ENCODE measurements at places on chromosomes 4 and X. TPM values are rescaled to one million over a fixed set of nuclear protein-coding genes. Genes with fewer than 3 reads are reported as not detected.
A peak's percentile ranks its signal among the peaks of the same experiment; 100 is the strongest.

- no peak for DNase-seq
- H3K36me3 ChIP-seq: no peaks in the 10 kb centered on the region
- no peak overlapping the region for H3K4me3 ChIP-seq
- no peaks in the 10 kb centered on the region for H3K27me3 ChIP-seq
- H3K27ac ChIP-seq: no peak overlapping the region
These were observed 512.7 kb upstream of the FAT1 start for GRCh38 chr4:187236209-187236890.

- no peak overlapping the region for H3K27ac ChIP-seq
- no peaks in the 10 kb centered on the region for H3K27me3 ChIP-seq
- H3K4me3 ChIP-seq: no peak overlapping the region
- H3K4me1 ChIP-seq: no peaks in the 10 kb centered on the region
- no peaks in the 10 kb centered on the region for H3K36me3 ChIP-seq
These were observed 310.3 kb upstream of the GNPDA2 start for GRCh38 chr4:45036677-45037076.

DNA sequence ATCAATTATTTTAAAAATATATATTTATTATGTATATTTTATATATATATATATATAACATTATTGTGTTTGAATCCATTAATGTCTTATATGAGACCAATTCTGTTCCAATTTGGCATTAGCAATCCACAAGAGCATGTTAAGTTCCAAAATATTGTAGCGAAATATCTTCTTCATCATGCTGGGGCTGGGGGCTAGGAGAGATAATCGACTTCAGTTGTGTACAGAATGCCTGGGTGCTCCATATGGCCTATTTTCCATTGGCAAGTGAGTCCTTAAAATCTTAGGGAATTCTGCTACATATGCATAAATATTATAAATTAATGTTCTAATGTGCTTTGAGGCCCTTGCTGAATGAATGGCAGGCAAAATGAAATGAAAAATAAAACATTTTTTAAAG lies 117.7 kb downstream of the PCDH7 start:
- no peak overlapping the region for H3K27ac ChIP-seq
- H3K4me3 ChIP-seq: no peak overlapping the region
- no peaks in the 10 kb centered on the region for H3K4me1 ChIP-seq
- no peaks in the 10 kb centered on the region for H3K27me3 ChIP-seq
- no peaks in the 10 kb centered on the region for H3K36me3 ChIP-seq

GRCh38 chr4:128663325-128663724 lies 146.2 kb upstream of the JADE1 start:
- no peak overlapping the region for H3K4me3 ChIP-seq
- no peak overlapping the region for H3K27ac ChIP-seq
- no peaks in the 10 kb centered on the region for H3K27me3 ChIP-seq
- H3K36me3 ChIP-seq: no peaks in the 10 kb centered on the region
- H3K4me1 ChIP-seq: peaks cover 19% of the 10 kb centered on the region
- DNase-seq: no peak

- no peaks in the 10 kb centered on the region for H3K27me3 ChIP-seq
- H3K4me3 ChIP-seq: no peak overlapping the region
- no peak overlapping the region for H3K27ac ChIP-seq
- no peak for DNase-seq
These were observed 73.9 kb upstream of the HGFAC start for GRCh38 chr4:3367866-3368265.

GRCh38 chr4:15930314-15930713 lies 8.2 kb downstream of the FGFBP1 start:
- peaks cover 25% of the 10 kb centered on the region for H3K27me3 ChIP-seq
- DNase-seq: no peak
- H3K4me1 ChIP-seq: no peaks in the 10 kb centered on the region

GRCh38 chr4:25500626-25501316 lies 123.7 kb downstream of the ANAPC4 start:
- no peaks in the 10 kb centered on the region for H3K36me3 ChIP-seq
- H3K27me3 ChIP-seq: no peaks in the 10 kb centered on the region
- H3K4me1 ChIP-seq: no peaks in the 10 kb centered on the region

DNA sequence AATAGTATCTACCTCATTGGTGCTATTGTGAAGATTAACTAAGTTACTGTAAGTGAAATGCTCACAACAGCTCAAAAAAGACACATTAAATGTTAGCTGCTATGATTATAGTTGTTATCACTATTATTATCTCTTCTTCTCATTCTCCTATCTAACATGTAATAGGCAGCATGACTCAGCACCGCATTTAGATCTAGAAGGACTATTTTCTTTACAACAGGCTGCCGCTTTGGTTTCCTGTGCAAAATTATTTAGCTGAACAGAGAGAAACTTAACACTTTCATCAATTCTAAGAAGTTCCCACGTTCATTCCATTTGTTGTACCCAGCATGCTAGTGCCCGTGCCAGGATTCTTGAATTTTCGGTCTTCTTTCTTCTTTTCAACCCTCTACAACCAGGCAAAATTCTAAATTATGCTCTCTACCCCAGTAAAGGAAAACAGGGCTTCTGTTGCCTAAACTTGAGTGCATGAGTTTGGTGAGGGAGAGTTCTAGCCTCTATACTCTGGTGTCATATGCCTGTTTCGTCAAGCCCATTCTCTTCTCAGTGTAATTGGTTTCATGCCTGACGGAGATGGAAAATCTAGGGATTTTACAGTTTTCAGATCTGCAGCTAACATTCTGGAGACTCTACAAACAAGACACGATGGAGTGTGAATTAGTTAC lies 378.9 kb downstream of the PPP1R2C start:
- H3K27me3 ChIP-seq: no peaks in the 10 kb centered on the region
- H3K36me3 ChIP-seq: no peaks in the 10 kb centered on the region
- no peak overlapping the region for H3K4me3 ChIP-seq
- DNase-seq: no peak
- no peaks in the 10 kb centered on the region for H3K4me1 ChIP-seq

DNA sequence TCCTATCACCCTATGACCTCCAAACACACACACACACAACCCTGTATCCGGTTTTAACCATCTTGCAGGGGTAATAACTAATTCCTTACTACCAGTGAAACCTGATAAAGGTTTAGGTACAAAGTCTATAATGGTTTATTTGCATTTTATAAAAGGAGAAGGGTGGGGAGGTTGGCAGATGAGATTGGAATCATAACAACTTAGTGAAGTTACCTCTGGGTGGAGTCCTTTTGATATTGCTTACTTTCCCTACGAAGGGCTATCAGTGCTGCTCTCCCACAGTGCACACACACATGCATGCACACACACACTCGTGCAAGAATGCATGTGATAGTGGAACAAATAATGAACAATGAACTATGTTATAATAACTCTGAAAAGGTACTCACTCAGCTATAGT lies 56.1 kb downstream of the CCSER1 start:
- no peak for DNase-seq
- H3K4me3 ChIP-seq: no peak overlapping the region
- H3K36me3 ChIP-seq: no peaks in the 10 kb centered on the region
- H3K27me3 ChIP-seq: no peaks in the 10 kb centered on the region

DNA sequence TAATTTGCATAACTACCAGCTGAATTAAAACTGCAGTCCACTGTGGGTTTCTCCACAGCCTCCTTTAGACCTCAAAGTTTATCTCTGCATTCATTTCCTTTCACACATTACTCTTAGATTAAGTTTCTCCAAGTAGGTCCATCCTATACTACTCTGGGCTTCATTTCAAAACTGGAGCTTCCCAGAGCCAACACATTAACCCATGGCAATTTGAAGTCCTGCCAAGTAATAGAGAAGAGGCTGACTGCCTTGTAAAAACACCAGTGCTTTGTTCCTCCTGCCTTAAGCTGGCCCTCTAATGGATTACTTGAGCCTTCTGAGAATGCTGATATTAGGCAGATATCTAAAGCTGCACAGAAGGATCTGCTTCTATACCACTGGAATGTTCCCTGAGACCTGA lies 997.2 kb upstream of the SLIT2 start:
- no peaks in the 10 kb centered on the region for H3K27me3 ChIP-seq
- no peak for DNase-seq
- H3K36me3 ChIP-seq: no peaks in the 10 kb centered on the region

DNA sequence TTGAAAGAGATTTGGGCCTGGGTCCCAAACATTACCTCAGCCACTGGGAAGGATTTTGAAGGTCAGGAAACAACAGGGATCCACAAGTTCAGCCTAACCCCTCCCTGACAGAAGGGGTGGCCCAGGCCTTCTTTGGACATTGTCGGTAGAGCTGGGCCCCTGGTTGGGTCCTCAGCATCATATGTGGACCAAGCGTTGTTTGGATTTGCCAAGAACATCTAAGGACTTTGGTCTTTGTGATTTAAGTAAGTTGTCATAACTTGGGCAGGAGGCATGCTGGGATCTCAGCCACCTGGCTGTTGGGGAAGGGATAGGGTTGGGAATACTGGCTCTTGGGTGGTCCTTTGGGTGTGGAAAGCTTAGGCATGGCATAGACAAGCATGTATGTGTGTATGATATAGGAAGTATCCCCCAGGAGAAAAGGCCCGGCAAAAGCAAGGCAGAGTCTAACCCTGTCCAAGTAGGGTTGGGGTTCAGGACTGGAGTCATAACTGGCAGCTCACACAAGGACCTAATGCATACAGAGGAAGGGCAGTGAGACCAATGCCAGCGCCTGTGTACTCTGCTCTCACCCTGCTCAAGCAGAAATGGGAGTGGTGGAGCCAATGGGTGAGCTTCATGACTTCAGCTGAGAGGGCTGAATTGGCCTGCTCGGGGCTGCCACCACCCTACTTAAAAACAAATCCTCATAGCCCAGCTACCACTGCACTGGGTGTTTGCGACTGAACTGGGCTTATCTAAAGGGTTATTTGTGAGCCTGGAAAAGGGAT lies 102.8 kb downstream of the RTL5 start:
- no peaks in the 10 kb centered on the region for H3K36me3 ChIP-seq
- peaks cover 9% of the 10 kb centered on the region for H3K4me1 ChIP-seq
- H3K27me3 ChIP-seq: no peaks in the 10 kb centered on the region
- no peak for DNase-seq

GRCh38 chr4:168758351-168758876 lies 251.6 kb downstream of the CBR4 start:
- no peaks in the 10 kb centered on the region for H3K27me3 ChIP-seq
- no peak overlapping the region for H3K4me3 ChIP-seq
- H3K27ac ChIP-seq: peak overlapping the region; percentile 20
- no peaks in the 10 kb centered on the region for H3K4me1 ChIP-seq
- DNase-seq: no peak

DNA sequence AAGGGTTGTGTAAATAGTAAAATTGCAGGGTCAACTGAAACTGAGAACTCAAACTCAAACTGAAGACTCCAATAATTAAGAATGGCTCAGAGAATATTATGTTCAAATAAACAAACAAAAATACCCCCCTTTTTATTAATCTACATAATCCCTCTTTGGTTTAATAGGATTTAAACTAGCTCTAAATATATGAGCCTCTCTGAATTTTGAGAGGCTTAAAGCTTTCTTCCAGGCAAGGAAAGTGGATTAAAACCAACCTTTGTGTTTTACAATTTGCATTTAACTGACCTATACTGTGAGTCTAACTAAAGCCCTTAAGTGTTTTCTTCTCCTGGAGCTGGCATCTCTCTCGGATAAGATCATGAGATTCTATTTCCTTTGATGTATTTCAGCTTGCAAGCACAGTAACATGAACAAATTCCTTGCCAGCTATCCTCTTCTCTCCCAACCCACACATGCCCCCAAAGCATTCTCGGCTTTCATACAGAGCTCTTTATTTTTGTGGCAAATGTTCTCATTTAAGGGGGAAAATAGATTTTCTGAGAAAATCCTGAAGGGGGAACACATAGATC lies 1310.8 kb upstream of the AGA start:
- no peaks in the 10 kb centered on the region for H3K4me1 ChIP-seq
- DNase-seq: no peak
- no peaks in the 10 kb centered on the region for H3K36me3 ChIP-seq
- H3K4me3 ChIP-seq: no peak overlapping the region
- H3K27me3 ChIP-seq: no peaks in the 10 kb centered on the region
- no peak overlapping the region for H3K27ac ChIP-seq

DNA sequence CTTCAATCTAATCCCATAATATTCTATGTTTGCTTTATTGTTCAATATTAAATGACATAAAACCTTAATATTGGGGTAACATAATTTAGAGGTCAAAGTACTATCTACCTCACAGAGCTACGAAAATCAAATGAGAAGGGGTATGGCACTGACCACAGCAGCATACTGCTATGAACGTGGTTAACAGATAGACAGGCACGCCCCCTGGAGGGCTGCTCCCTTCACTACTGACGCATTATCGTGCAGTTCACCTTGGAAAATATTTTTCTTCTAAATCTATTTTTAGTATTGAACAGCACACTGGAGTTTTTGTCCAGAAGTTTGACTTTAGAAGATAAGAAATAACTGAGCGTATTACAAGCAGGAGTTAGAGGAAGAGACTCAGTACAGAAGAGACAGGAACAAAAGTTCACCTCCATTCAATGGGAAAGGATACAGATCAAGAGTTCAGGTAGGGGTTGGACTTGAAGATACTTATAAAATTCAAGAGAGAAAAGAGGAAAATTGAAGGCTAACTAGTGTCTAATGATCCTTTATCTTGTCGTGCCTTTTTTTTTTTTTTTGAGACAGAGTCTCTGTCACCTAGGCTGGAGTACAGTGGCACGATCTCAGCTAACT lies 22.7 kb downstream of the MAP9 start:
- no peaks in the 10 kb centered on the region for H3K36me3 ChIP-seq
- H3K4me3 ChIP-seq: no peak overlapping the region
- DNase-seq: peak; percentile 64
- H3K4me1 ChIP-seq: no peaks in the 10 kb centered on the region
- no peak overlapping the region for H3K27ac ChIP-seq

- DNase-seq: no peak
- no peaks in the 10 kb centered on the region for H3K4me1 ChIP-seq
- H3K36me3 ChIP-seq: peaks cover 10% of the 10 kb centered on the region
- no peak overlapping the region for H3K27ac ChIP-seq
- no peak overlapping the region for H3K4me3 ChIP-seq
These were observed 28.4 kb downstream of the RP2 start for GRCh38 chrX:46865281-46865680.

DNA sequence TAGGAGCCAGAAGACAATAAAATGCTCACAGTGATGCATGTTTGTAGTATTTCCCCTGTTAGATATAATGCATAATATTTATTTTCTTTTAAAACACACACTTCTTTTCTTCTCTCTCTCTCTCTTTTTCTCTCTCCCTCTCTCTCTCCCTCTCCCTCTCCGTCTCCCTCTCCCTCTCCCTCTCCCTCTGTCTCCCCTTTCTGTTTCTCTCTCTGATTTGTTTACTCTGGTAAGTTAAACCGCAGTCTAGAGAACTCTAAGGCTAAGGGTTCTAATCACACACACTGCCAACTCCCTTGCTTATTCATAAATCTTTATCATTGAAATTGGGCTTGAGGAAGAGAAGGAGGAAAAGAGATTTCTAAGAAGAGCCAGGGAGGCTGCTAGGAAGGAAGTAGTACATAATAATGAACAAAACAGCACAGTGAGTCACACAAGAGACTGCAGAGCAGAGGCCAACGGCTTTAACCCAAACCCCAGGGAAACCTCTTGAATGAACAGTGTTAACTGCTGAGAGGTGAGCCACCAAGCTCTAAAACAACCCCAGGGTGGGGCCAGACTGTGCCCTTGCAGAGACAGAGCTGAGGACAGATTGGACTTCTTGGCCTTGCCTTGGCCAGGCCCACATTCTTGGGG lies 9.1 kb upstream of the PHOX2B start:
- no peaks in the 10 kb centered on the region for H3K36me3 ChIP-seq
- H3K27me3 ChIP-seq: peaks cover 92% of the 10 kb centered on the region
- no peak for DNase-seq
- H3K4me1 ChIP-seq: no peaks in the 10 kb centered on the region
- H3K4me3 ChIP-seq: no peak overlapping the region

The GAGE1 gene
- not detected for total RNA-seq

The ADAMTS3 gene
- 0.66 TPM for total RNA-seq

The GPR173 gene
- total RNA-seq: 0.71 TPM

The NXF2 gene
- not detected for total RNA-seq

The AFF1 gene
- 83.6 TPM for total RNA-seq

The CHRDL1 gene
- 3.3 TPM for total RNA-seq

The SGMS2 gene
- 36.4 TPM for total RNA-seq

The CD40LG gene
- total RNA-seq: not detected

The KLHL2 gene
- total RNA-seq: 10.8 TPM

The PASD1 gene
- not detected for total RNA-seq

The CCDC160 gene
- total RNA-seq: not detected

All from heart right ventricle (tissue), 16 donors.